Progenitor cell of endocrine pancreas (in vitro differentiated cells): ENCODE measurements at places on chromosomes 5 and 9.

DNA sequence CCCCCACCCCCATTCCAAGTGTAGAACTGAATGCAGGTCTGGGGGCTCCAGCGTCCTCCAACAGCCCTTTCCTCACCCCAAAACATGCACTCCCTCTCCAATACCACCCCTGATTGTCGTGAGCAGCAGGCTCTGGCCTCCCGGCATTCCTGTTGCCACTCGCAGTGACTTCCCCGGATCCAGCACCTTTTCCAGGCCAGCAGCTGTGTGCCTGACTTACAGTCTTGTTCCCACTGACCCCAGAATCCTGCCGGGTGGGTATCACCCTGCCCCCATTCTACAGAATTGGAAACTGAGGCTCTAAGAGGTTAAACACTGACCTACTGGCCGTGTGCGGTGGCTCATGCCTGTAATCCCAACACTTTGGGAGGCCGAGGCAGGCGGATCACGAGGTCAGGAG, 127.2 kb downstream of the OLFM1 start:
- no peak for DNase-seq

GRCh38 chr9:104776797-104777196, 12.9 kb downstream of the NIPSNAP3B start:
- no peak for DNase-seq

DNA sequence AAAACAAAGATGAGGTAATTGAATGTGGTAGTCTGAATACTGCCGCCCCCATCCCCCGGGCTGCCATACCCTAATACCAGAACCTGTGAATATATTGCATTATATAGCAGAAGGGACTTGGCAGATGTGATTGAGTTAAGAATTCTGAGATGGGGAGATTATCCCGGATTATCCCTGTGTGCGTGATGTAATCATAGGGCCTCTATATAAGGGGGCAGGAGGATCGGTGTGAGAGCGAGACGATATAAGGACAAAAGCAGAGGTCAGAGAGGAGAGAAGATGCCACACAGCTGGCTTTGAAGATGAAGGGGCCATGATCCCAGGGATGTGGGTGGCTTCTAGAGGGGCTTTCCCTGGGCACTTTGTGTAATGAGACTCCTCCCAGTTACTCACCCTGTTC, 101.7 kb upstream of the TLE1 start:
- no peak for DNase-seq

DNA sequence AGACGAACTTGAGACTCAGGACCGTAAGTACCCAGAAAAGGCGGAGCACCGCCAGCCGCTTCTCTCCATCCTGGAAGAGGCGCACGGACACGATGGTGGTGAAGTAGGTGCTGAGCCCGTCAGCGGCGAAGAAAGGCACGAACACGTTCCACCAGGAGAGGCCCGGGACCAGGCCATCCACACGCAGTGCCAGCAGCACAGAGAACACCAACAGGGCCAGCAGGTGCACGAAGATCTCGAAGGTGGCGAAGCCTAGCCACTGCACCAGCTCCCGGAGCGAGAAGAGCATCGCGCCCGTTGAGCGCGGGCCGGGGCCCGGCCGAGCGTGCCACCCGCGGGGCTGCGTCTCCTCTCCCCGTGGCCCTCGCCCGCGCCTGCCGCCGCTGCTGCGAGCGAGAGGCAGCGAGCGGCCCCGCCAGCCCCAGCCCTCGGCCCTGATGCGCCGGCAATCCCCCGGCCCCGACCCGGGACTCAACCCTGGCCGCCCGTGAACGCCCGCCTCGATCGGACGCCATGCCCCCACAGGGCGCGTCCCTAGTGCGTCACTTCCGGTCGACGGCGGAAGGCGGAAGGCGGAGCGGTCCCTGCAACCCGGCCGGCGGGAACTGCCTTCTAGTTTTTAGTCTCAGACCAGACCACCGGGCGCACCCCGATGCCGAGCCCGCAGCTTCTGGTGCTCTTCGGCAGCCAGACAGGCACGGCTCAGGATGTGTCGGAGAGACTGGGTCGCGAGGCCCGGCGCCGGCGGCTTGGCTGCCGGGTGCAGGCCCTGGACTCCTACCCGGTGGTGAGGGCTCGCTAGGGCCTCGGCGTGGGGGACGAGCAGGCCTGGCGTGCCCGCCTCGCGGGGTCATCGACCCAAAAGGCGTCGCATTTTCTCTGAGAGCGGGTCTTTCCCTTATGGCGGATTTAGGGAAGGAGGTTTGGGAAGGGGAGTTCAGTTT, at the start of the genes NDOR1 and TMEM203:
Gene NDOR1 (plus strand): TSS at position 575 of the 944 bp plus-strand sequence. CDS start 78 bp downstream, at position 653.
Gene TMEM203 (minus strand): TSS at position 523 of the 944 bp plus-strand sequence. CDS start 234 bp downstream, at position 289.
- peak; percentile 88 for DNase-seq

DNA sequence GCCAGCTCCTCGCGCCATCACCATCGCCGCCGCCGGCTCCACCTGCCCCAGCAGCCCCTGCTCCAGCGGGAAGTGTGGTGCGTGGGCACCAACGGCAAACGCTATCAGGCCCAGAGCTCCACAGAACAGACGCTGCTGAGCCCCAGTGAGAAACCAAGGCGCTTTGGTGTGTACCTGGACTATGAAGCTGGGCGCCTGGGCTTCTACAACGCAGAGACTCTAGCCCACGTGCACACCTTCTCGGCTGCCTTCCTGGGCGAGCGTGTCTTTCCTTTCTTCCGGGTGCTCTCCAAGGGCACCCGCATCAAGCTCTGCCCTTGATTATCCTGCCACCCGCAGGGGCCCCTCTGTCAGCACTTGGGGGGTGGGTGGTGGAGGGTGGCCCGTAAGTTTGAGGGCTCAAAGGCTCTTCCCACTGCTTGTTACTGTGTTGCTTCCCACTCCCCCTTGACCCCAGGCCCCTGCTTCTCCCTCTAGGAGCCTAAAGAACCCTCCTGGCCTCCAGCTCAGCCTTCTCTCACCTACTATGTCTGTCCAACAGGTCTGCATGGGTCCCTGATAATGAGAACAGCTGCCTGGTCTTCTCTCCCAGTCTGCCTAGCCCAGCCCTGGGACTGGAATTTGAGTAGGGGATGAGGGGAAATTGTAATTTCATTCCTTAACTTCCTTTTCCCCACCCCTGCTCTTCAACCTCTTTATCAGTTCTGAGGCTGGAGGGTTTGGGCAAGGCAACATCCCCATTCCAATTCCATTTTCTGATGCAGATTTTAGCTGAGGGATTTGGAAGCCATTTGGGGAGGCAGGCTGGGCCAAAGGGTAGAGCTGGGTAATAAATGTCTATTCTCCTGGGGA, 9.0 kb downstream of the RACK1 start:
- DNase-seq, result no peak

- no peak for DNase-seq
Observed at GRCh38 chr5:160491438-160491837, 69.8 kb downstream of the PTTG1 start.

DNA sequence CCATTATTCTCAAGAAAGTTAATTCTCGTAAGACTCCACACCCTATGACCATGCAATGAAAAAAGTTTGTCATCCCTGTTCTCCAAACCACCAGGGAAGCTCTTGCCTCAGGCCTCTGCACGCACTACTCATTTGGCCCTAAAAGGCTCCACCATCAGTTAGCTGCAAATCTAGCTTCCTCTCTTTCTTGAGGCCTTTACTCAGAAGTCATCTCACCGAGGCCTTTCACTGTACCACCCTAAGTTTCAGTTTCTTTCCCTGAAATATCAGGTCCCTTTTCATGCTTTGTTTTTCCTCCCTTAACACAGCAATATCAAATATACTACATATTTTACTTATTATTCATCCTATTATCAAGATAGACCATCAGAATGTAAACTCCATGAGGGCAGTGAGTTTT, 39.1 kb downstream of the OXCT1 start:
- DNase-seq, result no peak

GRCh38 chr5:102532123-102532522, 33.3 kb upstream of the SLCO6A1 start:
- DNase-seq, result no peak

GRCh38 chr5:178207917-178208280, 3.6 kb downstream of the HNRNPAB start:
- no peak for DNase-seq

GRCh38 chr9:127567730-127568617, 44.1 kb upstream of the STXBP1 start:
- no peak for DNase-seq

- DNase-seq, result peak; percentile 84
Observed at GRCh38 chr5:10987925-10988504, 227.0 kb upstream of the DAP start.

DNA sequence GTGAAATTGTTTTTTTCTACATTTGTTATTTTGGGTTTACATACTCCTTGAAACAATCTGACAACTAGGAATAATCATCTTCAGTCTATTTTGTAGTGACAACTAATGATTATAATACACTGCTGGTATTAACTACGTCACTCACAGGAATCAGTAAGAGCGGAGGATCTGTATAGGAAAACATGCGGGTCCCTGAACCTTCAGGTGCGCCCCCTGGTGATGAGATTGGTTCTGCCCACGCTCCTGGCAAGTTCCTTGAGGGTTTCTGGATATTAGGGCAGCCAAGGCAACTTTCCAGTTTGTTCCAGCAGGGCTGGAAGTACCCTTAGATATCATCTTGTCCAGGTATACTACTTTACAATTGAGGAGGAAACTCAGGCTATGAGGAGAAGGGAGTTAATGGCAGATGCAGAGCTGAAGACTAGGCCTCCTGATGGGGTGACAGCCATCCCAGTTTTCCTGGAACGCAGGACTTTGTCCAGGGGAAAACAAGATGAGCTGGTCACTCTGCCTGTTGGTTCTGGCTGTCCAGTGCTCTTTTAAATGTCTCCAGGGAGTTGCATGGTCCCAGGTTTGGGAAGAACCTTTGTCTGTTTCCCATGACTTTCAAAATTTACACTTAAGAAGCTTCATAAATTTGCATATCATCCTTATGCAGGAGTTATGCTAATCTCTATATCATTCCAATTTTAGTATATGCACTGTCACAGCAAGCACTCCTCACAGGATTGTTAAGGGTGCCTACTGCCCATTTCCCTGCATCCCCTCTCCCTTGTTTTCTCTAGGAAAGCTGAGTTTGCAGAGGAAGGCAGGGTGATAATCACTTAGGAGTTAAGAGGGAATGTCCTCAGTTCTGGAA, 14.9 kb upstream of the WNT8A start:
- peak; percentile 41 for DNase-seq

DNA sequence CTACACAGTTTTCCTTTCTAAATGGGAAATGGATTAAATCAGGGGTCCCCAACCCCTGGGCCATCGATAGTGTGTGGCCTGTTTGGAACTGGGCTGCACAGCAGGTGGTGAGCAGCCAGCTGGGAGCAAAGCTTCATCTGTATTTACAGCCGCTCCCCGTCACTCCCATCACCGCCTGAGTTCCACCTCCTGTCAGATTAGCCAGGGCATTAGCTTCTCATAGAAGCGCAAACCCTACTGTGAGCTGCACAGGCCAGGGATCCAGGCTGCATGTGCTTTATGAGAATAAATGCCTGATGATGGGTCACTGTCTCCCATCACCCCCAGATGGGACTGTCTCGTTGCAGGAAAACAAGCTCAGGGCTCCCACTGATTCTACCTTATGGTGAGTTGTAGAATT, 41.2 kb upstream of the FLT4 start:
- DNase-seq, result no peak
